CD8-positive, alpha-beta memory T cell (primary cell): ENCODE measurements at places on chromosomes 1 and 21.

DNA sequence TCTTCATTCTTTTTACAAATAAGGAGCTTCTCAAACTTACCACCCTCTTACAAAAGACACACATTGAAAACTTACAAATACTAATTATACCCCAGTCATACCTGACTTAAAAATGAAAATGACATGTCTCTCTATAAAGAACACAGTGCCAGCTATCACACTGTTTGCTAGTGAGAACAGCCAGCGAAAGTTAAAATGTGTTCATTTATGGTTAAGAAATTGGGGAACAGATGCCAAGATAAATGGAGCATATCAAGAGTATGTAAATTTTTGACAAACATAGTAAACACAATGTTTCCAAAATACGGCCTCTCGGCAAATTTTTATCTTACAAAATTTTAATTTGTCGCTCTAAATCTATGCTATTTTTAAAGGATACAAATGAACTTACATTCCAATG lies 1422.9 kb downstream of the KCNT2 start:
- H3K4me1 ChIP-seq, result no peaks in the 10 kb centered on the region
- H3K36me3 ChIP-seq, result no peaks in the 10 kb centered on the region
- H3K27me3 ChIP-seq, result no peaks in the 10 kb centered on the region
- H3K27ac ChIP-seq, result no peak overlapping the region
- no peak overlapping the region for H3K4me3 ChIP-seq
- no peak for DNase-seq

GRCh38 chr1:232893481-232894313 lies 56.7 kb upstream of the NTPCR start:
- no peaks in the 10 kb centered on the region for H3K4me1 ChIP-seq
- no peaks in the 10 kb centered on the region for H3K36me3 ChIP-seq

GRCh38 chr1:153567621-153568366 lies 2.1 kb upstream of the S100A2 start:
- no peak overlapping the region for H3K27ac ChIP-seq
- no peaks in the 10 kb centered on the region for H3K27me3 ChIP-seq
- H3K4me3 ChIP-seq, result no peak overlapping the region

- H3K27me3 ChIP-seq, result no peaks in the 10 kb centered on the region
- H3K36me3 ChIP-seq, result no peaks in the 10 kb centered on the region
- H3K4me3 ChIP-seq, result no peak overlapping the region
Observed at GRCh38 chr1:242411901-242412300, 112.6 kb downstream of the PLD5 start.

- H3K27me3 ChIP-seq, result no peaks in the 10 kb centered on the region
- peaks cover 11% of the 10 kb centered on the region for H3K36me3 ChIP-seq
- H3K27ac ChIP-seq, result no peak overlapping the region
- no peak for DNase-seq
- no peaks in the 10 kb centered on the region for H3K4me1 ChIP-seq
Observed at GRCh38 chr1:44244986-44245385, 31.7 kb downstream of the DMAP1 start.

GRCh38 chr1:56584910-56585528 lies 5.7 kb upstream of the PLPP3 start:
- H3K27me3 ChIP-seq, result peaks cover 4% of the 10 kb centered on the region
- H3K4me1 ChIP-seq, result no peaks in the 10 kb centered on the region
- no peak overlapping the region for H3K27ac ChIP-seq

DNA sequence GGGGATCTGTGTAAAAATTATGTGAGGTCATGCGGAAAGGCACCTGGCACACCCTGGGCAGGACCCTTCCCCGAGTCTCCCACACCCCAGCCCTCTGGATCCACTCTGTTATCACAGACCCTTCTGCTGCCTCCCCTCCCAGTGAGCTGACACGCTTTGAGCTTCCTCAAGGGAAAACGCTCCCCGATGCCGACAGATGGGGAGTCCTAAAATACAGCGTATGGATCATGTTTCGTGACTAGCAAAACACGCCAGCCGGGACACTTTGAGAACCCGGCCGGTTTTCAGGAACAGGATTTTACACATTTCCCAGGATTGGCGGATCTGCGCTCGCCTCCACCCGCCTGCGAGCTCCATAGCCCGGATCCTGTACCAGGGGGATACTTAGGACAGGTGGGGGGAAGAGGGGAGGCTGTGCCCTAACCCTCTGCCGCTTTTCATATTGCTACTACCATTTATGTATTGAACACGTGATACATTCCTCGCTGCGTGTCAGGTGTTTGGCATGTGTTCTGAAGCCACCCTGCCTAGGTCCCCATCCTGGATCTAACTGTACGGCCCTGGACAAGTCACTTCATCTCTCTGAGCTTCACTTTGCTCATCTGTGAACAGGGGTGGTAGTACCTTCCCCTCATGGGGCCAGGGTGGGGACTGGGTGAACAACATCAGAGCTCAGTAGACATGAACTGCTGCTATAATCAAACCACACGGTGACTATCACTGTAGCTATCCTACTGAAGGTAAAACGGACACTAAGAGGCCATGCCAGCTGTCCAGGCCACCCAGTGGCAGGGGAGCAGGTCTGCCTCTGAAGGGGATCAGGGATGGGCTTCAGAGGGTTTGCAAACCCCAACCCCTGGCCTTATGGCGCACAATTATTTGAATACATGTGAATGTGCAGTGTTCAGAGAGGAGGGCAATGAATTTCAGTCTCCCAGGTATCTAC lies 63.2 kb downstream of the SSBP3 start:
- H3K27me3 ChIP-seq, result no peaks in the 10 kb centered on the region
- no peak overlapping the region for H3K27ac ChIP-seq
- H3K36me3 ChIP-seq, result no peaks in the 10 kb centered on the region
- DNase-seq, result no peak

DNA sequence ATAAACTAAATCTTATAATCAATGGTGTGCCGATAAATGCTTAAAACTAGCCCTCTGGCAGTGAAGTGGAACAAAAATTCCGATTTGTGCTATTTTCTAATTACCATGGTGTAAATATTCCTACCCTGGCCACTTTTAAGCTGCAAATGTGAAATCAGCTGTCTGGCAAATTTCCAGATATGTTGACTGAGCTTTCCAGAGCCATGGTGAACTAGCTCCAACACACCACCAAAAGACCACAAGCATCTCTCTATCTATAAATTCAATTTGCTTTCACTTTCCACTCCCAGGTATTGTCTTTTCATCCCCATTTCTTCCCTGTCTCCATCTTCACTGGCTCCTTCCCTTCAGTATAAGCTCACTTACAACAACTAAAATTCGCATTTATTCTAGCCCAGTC lies 152.3 kb upstream of the RGS18 start:
- H3K27ac ChIP-seq, result no peak overlapping the region
- no peaks in the 10 kb centered on the region for H3K4me1 ChIP-seq
- no peaks in the 10 kb centered on the region for H3K36me3 ChIP-seq
- H3K27me3 ChIP-seq, result no peaks in the 10 kb centered on the region

DNA sequence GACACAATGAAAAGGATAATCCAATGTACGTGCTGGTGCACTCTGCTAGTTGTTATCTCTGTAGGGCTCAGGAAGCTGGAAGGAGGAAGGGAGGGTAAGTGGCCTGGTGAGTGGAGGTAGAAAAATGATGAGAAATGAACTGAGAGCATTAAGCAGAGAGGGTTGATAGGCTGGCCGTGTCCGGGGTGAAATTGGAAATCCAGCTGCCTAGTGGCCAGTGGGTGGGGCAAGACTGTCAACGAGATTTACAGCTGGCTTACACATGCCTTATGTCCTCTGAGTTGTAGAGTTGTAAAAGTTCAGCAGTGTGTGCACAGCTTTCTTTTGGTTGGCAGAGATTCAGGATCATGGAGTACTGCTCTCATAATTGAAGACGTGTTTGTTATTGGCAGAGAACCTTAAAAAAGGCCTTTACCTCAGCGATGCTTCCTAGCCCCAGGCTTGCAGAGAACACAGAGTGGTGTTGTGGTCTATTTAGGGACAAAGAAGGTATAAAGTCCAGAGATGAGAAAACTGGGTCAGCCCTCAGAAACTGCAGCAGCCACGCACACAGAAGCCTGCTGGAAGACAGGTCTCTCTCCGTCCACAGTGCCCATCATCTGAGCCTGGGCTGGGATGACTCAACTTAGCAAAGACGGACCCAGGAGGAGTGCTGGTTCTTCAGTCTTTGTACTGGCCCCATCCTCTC lies 132.4 kb downstream of the EDEM3 start:
- H3K4me3 ChIP-seq, result no peak overlapping the region
- no peaks in the 10 kb centered on the region for H3K36me3 ChIP-seq
- H3K27me3 ChIP-seq, result no peaks in the 10 kb centered on the region

DNA sequence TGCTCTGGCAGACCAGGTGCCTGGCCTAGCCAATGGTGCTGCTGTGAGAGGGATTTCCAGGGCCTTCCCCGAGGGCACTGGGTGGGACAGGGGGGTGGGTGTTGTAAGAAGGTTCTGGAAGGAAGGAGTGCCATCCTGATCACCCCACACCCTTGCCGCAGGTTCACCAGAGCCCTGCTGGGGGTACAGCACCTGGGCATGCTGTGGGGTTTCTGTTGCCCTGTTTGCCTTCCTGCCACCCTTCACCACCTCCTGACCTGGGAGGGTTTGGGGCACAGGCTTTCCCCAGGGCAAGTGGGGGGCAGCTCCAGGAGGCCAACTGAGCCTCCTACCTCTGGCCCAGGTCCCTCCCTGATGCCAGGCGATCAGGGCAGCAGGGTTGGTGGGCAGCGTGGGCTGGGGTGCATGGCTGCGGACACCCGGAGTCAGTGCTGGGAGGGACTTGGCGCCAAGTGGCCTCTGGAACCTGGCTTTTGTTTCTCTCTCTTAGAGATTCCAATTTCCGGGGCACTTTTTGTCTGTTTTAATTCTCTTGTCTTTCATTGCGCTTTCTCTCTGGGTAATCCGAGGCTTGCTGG lies 318.8 kb downstream of the PTPRU start:
- no peak overlapping the region for H3K4me3 ChIP-seq
- no peaks in the 10 kb centered on the region for H3K27me3 ChIP-seq
- DNase-seq, result no peak
- no peaks in the 10 kb centered on the region for H3K36me3 ChIP-seq
- no peaks in the 10 kb centered on the region for H3K4me1 ChIP-seq
- H3K27ac ChIP-seq, result no peak overlapping the region

GRCh38 chr1:56525489-56526041 lies 53.8 kb downstream of the PLPP3 start:
- no peaks in the 10 kb centered on the region for H3K27me3 ChIP-seq
- no peak overlapping the region for H3K27ac ChIP-seq
- H3K36me3 ChIP-seq, result no peaks in the 10 kb centered on the region
- H3K4me1 ChIP-seq, result no peaks in the 10 kb centered on the region
- H3K4me3 ChIP-seq, result no peak overlapping the region
- no peak for DNase-seq

DNA sequence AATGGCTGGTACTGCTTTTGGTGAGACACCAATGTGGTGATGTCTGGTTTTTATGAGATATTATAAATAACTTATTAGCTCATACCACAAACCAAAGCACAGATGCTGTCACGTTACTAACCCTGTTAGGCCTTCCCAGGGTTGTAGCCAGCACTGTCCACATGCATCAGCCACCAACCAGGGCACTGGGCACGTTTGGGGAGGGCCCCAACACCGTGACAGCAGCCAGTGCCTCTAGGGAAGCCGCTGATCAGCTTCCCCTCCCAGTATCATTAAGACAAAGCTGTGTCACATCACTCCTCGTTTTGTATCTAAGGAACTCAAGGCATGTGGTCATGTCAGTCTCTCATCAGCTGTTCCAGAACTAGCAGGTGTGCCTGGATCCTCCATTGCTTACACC lies 13.9 kb downstream of the URB1 start:
- H3K27ac ChIP-seq, result no peak overlapping the region
- peaks cover 33% of the 10 kb centered on the region for H3K36me3 ChIP-seq
- no peak overlapping the region for H3K4me3 ChIP-seq
- H3K4me1 ChIP-seq, result no peaks in the 10 kb centered on the region
- no peaks in the 10 kb centered on the region for H3K27me3 ChIP-seq
- DNase-seq, result no peak

DNA sequence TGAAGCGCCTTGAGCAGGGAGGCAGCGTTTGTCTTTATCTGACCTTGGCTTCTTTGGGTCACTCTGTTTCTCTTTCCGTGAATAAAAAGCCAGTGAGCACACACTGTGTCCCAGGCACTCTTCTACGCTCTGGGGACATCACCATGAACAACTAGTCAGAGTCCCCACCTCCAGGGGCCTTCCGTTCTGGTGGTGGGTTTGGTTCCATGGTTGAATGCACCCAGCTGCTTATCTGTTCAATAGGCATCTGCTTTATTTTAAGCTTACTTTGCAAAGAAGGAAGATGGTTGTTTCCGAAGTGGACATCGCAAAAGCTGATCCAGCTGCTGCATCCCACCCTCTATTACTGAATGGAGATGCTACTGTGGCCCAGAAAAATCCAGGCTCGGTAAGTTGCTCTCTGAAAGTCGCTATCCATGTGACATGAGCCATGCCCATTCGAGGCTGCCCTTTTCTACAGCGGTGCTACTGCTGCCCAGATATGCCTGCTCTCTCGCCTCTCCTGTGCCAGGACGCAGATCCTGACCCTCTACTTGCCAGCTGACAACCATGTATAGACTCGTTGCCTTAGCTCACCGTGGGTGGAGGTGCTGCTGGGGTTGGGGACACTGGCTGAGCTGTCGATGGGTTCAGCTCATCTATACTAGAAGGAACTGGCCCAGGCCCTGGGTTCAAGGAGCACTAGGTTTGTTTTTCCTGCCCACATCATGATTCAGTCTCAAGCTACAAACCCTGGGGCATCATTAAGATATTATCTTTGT lies 5.9 kb downstream of the MX1 start:
- H3K4me3 ChIP-seq, result no peak overlapping the region
- H3K4me1 ChIP-seq, result peaks cover 6% of the 10 kb centered on the region
- H3K27me3 ChIP-seq, result no peaks in the 10 kb centered on the region

DNA sequence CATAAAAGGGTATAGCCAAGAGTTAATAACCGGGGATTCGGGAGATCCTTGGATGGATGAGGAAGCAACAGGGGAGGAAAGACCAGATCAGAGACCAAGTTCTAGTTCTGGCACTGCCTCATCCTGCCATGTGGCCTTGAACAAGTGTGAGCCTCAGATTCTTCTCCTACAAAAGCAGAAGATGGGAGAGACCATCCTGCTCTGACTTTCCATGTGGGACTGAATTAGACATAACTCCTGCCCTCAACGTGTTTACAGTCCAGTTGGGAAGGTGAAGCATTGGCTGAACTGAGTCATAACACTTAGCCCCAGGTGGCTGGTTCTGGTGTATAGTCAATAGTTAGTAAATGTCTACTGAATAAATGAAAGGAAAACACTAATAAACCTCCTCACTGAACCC lies 12.1 kb upstream of the CNR2 start:
- H3K4me3 ChIP-seq, result no peak overlapping the region
- no peaks in the 10 kb centered on the region for H3K36me3 ChIP-seq
- DNase-seq, result no peak
- H3K27me3 ChIP-seq, result no peaks in the 10 kb centered on the region
- no peak overlapping the region for H3K27ac ChIP-seq

DNA sequence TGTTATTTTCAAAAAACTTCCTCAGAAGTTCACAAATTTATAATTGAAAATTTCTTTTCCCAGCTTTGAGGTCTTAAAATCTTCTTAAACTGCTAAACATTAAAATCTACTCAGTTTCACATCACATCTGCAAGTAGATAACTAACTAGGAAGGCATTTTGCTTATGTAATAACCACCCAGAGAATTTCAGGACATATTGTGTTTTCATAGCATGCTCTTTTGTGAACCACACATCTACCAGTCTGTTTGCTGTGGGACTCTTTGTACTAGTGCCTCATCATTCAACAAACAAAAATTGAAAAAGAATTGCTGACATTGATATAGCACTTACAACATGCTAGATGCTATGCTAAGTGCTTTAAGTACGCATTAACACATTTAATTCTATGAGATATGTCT lies 31.6 kb upstream of the C1orf146 start:
- H3K27me3 ChIP-seq, result no peaks in the 10 kb centered on the region
- H3K27ac ChIP-seq, result no peak overlapping the region
- H3K4me3 ChIP-seq, result no peak overlapping the region
- H3K4me1 ChIP-seq, result no peaks in the 10 kb centered on the region

GRCh38 chr1:222781251-222781650 lies 33.6 kb upstream of the DISP1 start:
- H3K4me1 ChIP-seq, result no peaks in the 10 kb centered on the region
- H3K27ac ChIP-seq, result no peak overlapping the region
- H3K27me3 ChIP-seq, result no peaks in the 10 kb centered on the region
- no peaks in the 10 kb centered on the region for H3K36me3 ChIP-seq
- H3K4me3 ChIP-seq, result no peak overlapping the region
